ENCODE measurements at places on chromosomes 3 and 15.

DNA sequence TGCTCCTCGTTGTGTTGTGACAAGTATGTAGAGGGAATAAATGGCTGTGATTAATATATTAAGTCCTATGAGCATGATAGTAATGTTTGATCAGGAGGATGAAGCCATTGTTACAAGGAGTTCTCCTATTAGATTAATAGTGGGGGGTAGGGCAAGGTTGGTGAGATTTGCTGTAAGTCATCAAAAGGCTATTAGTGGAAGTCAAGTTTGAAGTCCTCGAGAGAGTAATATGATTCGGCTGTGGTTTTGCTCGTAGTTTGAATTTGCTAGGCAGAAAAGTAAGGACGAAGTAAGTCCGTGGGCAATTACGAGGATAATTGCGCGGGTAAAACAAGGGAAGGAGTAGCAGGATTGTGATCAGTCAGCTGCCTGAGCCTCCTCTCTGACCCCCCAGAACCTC is 26.0 kb upstream of the BUB1B start:
- no peak for DNase-seq

DNA sequence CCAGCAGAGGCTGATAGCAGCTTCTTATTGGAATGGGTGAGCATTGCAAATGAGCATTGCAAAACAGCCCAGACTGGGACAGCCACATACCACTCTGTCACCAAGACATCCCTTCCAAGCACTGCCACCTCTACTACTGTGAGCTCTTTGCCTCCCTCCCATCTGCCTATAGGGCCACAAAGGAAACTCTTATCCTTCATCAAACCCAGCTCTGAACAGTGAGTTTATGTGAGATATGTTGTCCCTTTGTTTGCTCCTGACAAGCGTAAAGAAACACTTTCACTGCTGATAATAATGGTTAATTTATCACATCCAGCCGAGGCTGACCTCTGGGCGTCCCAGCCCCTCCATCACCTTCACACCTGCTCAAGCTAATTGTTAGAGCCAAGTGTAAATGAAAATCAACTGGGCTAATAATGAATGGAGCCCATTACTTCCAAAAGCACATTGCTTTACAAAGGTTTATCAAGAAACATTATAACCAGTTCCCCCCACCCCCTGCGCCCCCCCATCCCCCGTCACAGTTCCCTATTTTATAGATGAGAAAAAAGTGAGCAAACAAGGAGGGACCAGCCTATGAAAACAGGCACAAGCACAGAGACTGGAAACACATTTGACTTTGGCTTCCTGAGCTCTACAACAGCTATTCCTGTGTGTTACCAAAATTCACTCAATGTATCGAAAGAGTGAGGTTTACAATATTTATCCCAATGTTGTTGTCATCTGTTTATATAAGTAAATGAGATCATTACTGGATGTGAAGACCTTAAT is 146.3 kb downstream of the ANXA2 start:
- no peak for DNase-seq

DNA sequence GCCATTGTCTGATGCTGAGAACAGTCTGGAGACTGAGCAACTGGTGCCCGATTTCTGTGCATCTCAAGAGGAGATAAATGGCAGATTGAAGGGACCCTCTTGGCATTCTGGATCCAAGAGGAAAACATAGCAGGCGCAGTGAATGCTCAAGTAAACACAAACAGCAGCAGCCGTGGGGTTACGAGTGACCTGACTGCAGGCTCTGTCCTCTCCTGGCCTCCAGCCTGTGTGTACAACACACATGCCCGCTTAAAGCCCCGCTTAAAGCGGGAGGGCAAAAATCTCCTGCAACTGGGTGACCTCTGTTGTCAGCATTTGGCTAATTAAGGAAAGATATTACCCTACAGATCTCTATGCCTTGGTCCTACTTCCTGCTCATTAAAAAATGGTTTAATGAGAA is 120.5 kb downstream of the GREM1 start:
- no peak for DNase-seq

- DNase-seq = peak; percentile 1
Observed at GRCh38 chr3:21484057-21484827, 266.8 kb downstream of the ZNF385D start.

DNA sequence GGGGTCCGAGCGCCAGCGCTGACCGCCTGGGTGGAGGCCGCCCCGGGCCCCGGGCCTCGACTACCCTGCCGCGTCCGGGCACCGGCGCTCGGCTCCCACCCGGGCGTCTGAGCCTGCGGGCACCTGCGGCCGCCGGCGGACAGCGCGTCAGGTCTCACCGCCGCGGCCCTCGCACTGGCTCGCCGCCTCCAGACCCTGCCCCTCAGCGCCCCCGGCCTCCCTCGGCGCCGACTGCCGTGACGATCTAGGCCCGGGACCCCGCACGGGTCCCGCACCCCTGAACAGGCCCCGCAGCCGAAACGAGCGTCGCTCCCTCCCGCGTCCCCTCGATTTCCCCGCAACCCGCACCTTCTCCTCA is 297 bp downstream of the PRC1 start:
- DNase-seq = peak; percentile 20

DNA sequence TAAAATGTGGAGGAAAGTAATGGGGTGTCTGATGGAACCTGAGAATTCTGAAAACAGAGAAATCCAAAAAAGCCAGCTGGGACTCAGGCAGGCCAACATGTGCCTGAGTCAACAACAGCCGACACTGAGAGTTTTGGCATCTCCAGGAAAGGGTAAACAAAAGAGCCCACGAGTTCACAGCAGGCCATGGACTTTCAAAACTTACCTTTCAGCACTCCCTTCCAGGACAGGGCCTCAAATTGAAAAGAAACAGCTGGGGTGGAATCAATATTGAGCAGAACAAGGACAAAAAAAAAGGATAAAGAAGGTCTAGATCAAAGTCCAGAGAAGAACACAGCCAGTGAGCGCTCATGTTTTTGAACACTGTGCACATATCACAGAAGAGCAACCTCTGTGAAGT is 735.4 kb upstream of the GRM7 start:
- DNase-seq = no peak

DNA sequence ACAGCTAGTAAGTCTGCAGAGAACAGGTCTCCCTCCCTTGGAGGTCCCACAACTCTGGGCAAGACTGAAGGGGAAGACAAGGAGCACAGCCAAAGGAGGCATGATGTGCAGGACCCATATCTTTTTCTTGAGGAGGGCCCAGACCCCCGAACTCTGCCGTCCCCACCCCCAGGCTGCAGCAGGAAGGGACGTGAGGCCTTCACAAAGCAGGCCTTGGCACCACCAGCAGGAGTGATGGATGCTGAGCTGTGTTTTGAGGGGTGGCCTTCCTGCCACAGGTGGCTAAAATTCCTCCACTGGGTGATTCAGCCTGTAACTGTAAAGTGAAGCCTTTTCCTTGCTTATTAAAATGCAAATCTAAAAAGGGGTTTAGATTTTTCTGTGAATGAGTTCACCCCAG is 8.6 kb downstream of the PLA2G4D start:
- DNase-seq = no peak

DNA sequence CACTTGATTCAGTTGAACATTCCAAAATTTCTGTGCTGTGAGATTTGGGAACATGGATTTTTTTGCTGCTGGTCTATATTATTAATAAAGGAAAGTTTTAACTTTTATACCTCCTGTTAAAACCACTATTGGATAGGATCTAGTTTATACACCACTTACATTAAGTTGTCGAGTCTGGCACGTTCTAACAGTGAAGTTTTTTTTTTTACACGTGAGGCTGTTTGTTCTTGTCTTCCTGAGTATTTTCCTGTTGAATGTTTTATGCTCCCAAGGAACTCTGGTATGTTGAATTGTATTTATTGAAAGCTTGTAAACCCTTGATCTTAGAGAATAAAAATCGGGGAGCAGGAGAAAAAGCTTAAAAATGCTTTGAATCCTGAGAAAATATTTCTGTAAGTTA is 338.8 kb downstream of the RBMS3 start:
- DNase-seq = no peak

- DNase-seq = no peak
Observed at GRCh38 chr3:69749461-69749860, 10.2 kb downstream of the MITF start.

GRCh38 chr3:13313813-13314212 is 106.3 kb downstream of the NUP210 start:
- DNase-seq = no peak

DNA sequence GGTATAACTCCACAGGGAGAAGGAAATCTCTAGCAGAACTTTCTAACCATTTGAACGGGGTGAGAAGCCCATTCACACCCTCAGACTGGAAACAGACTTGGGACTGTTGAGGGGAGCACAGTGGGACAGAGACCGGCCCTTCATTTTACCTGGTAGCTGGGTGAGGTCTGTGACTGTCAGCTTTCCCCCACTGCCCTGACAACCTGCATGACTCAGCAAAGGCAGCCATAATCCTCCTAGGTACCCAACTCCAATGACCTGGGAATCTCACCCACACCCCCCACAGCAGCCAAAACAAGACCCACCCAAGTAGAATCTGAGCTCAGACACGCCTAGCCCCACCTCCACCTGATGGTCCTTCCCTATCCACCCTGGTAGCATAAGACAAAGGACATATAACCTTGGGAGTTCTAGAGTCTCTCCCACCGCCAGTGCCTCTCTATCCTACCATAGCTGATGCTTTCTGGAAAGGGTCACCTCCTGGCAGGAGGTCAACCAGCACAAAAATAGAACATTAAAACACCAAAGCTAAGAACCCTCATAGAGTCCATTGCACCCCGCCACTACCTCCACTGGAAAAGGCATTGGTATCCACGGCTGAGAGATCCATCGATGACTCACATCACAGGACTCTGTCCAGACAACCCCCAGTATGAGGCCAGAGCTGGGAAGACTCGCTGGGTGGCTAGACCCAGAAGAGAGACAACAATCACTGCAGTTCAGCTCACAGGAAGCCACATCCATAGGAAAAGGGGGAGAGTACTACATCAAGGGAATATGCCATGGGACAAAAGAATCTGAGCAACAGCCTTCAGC is 28.0 kb downstream of the SENP7 start:
- peak; percentile 57 for DNase-seq

GRCh38 chr3:180548050-180548449 is 53.9 kb upstream of the TTC14 start:
- DNase-seq = no peak

DNA sequence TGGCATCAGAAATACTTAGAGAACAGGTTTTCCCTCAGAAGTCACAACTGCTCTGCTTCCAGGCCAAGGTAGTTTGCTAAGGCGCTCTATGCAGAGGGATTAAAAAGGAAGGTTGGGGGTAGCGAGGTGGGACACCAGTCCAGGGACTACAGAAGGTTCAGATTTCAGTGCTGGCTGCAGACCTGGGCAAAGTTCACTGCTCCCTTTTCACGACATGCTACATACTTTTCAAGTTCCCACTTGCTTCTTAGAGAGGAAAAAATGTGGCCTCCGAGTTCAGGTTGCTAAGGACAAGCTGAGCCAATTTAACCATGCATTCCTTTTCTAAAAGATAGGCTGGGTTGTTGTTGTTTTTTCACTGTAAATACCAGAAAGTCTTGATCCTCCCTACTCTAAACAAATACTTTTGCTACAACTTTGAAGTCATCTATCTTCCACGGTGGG is 158.6 kb upstream of the NR2F2 start:
- peak; percentile 27 for DNase-seq

GRCh38 chr15:82950295-82950694 is 2.2 kb downstream of the HOMER2 start:
- no peak for DNase-seq

- no peak for DNase-seq
Observed at GRCh38 chr3:125035217-125035616, 20.6 kb downstream of the HEG1 start.

- no peak for DNase-seq
Observed at GRCh38 chr3:54146506-54147239, 24.3 kb downstream of the CACNA2D3 start.

DNA sequence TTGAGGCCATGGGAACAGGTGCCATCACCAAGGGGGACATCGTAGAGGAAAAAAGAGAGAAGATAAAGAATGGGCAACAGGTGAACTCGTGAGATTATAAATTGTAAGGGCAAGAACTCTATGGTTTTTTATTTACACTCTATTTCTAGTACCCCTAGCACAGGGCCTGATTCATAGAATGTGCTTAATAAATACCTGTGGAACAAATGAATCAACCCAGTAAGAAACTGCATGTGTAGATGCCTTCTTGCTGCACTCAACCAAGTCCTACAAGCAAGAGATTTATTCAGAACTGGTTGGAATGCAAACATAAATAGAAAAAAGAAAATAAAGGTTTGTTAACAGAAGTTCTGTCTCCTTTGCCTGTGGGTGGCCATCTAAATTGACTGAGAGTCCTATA is 18.7 kb upstream of the KPNA1 start:
- no peak for DNase-seq

- DNase-seq = no peak
Observed at GRCh38 chr15:60683156-60683555, 204.2 kb upstream of the ICE2 start.

DNA sequence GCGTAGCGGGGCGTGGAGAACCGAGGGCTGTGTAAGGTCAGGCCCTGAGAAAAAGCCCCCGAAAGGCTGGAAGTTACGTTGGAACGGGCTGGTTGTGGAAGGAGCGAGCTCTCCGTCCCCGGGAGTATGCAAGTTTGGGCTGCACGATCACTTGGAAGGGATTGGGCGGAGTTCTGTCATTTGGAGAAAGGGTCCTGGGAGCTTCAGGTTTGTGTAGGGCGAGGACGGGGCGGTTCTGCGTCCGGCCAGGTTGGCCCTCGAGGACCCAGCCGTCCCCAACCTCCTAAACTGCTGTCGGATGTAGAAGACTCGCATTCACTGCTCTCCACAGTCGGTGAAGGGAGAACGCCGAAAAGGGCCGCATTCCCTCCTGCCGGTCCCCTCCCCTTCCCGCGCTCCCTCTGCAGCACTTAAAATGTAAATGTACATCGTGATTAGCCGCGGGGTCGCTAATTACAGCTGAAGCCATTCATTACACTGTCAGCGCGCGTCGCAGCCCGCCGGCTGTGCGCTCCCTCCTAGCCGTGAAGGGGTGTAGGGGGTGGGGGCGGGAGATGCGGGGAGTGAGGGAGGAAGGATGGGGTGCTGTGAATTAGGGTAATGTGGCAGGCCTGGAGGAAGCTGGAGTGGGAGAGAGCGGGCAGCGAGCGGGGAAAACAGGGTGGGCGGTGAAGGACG is 2.5 kb upstream of the RPP25 start:
- no peak for DNase-seq

GRCh38 chr3:183954875-183955274 is 62.8 kb downstream of the ABCC5 start:
- no peak for DNase-seq

DNA sequence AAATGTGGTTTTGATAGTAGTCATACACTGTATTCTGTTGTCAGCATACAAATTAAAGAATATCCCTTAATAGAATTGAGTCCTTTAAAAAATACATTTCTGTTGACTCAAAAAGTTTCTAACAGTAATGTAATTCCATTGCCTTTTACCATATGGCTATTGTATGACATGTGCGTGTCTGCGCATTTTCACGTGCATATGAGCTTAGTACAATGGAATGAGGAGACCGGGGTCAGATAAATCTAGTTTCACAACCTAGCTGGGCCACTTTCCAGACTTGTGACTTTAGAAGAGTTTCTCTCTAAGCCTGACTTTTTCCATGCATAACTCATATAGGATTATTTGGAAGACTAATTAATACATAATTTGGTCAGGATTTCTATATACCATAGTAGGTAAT is 38.7 kb downstream of the ZBTB38 start:
- DNase-seq = peak; percentile 75

- DNase-seq = no peak
Observed at GRCh38 chr15:72037321-72037720, 80.6 kb downstream of the MYO9A start.

Data from RWPE1 (cell line).